ENCODE measurements at places on chromosomes 7 and 10.

GRCh38 chr10:112799726-112800510 lies 150.1 kb upstream of the TCF7L2 start:
- DNase-seq: no peak

GRCh38 chr10:104089621-104090020 lies 3.9 kb upstream of the COL17A1 start:
- DNase-seq: no peak

DNA sequence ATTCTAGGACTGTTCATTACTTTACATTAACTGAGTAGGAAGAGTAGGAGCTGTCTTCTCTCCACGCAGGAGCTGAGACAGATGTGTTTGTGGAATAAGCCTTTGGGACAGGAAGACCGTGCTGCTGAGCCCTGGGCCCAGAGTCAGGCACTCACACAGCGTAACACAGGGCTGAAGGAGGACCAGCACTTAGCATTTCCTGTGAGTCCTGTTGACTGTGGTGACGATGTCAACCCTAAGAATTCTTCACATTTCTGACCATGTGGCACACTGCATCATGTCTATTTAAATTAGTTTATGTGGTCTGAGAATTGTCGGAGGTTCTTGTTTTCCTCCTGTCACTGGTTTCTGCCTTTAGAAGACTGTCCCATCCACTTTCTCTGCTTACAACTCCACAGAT lies 117.2 kb downstream of the PIP4K2A start:
- no peak for DNase-seq

GRCh38 chr7:25855854-25856782 lies 295.9 kb upstream of the NFE2L3 start:
- DNase-seq: no peak

DNA sequence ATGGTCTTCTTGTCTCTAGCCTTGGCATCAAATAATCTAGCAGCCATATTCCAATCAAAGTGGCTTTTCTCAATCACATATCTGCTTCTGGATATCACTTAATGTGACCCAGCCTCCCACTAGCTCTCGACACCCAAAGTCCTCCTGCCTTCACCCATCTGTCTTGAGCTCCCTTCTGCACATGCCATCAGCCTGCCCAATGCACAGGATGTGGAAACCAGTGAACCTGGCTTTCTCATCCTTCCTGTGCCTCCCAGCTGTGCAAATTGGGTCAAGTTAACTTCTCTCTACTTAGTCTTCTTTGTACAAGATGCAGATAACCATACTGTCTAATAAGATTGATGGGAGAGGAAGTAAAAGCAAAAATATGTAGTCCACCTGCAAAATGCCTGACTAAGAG lies 257.9 kb upstream of the PITRM1 start:
- no peak for DNase-seq

- no peak for DNase-seq
Observed at GRCh38 chr10:88989824-88990383, 694 bp upstream of the FAS start.

DNA sequence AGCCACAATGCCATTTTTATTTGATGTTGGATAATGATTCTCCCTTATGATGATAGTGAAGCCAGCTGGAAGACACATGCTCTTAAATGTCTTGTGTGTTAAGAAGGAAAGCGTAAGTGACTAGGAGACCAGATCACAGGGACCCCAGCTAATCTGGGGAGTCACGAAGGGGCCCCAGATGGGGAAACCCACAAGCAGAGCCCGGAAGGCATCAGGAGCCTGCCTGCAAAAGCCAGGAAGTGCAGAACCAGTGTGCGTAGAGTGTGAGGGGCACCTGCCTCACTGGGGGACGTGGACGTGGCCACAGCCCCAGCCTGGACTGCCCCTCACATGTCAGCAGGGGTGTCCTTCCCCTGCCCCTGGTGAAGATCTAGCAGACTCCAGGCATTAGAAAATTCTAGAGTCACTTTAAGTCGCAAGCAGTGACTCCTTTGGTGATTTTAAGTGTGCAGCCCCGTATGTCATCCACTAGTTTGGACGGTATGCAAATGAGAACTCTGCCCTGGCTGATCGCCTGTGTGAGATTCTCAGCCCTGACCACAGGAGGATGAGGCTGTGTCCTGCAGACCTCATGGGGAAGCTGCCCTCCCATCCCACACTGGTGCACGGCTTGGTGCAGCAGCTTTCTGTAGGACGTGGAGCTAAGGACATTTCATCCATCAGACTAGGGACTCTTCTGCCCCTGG lies 243.0 kb downstream of the WDR37 start:
- DNase-seq: no peak

GRCh38 chr10:69323622-69324021 lies 45.3 kb downstream of the HK1 start:
- no peak for DNase-seq

DNA sequence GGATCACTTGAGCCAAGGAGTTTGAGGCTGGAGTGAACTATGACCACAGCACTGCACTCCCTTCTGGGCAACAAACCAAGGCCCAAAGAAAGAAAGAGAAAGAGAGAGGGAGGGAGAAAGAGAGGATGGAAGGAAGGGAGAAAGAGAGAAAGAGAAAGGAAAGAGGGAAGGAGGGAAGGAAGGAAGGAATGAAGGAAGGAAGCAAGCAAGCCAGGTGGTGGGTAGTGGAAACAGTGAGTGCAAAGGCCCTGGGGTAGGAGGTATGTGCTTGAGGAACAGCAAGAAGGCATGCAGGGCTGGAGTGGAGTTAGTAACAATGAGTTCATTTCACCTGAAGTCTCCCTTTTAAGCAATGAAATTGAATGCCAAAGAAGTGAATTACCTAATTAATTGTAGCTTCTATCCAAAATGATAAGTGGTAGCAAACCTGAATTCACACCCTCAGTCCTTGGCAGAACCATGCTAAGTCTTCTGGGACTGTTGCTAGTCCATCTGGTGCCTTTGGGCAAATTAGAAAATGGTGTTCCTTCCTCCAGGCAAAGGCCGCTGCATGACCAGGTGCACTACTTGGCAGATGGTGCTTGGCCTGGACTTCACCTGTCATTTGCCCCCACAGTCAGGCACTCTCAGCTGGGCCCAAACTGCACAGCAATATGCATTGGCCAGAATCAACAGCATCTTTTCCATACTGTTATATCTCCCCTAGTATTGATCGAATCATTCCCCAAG lies 67.4 kb upstream of the MPP7 start:
- no peak for DNase-seq

DNA sequence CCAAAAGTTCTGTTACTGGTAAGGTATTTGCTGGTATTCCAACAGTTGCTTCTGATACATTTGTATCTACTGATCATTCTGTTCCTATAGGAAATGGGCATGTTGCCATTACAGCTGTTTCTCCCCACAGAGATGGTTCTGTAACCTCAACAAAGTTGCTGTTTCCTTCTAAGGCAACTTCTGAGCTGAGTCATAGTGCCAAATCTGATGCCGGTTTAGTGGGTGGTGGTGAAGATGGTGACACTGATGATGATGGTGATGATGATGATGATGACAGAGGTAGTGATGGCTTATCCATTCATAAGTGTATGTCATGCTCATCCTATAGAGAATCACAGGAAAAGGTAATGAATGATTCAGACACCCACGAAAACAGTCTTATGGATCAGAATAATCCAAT lies 131.0 kb downstream of the AASS start:
- no peak for DNase-seq

DNA sequence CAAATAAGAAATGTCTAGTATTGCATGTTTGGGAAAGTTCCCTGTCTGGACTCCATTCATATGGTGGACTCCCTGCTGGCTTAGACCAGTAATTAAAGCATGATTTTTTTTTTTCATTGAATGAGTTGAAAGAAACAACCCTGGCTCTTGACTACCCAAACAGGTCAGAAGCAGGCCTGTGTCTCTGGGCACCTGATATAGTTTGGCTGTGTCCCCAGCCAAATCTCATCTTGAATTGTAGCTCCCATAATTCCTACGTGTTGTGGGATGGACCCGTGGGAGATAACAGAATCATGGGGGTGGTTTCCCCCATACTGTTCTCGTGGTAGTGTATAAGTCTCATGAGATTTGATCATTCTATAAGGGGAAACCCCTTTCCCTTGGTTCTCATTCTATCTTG lies 206.2 kb downstream of the TMEM178B start:
- no peak for DNase-seq

GRCh38 chr7:152899548-152900109 lies 140.1 kb downstream of the ACTR3B start:
- no peak for DNase-seq

DNA sequence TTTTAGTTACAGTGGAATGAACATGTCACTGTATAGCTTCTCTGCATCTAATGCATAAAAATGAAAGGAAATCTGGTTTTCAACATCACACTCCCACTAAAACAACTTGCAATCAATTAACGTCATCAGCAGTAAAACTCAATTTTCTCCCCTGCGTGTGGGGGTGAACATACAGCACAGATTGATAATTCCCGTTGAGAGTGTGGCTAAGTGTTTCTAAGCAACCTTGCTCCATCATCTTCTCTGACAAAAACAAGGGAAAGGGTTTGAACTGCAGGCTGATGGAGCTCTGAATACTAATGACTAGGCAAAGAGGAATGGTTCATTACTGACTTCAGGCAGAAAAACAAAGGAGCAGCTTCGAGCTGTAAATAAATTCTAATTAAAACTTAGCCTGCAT lies 238.3 kb downstream of the PARD3 start:
- DNase-seq: no peak

GRCh38 chr7:116497708-116498107 lies 1.8 kb upstream of the CAV2 start:
- DNase-seq: no peak

DNA sequence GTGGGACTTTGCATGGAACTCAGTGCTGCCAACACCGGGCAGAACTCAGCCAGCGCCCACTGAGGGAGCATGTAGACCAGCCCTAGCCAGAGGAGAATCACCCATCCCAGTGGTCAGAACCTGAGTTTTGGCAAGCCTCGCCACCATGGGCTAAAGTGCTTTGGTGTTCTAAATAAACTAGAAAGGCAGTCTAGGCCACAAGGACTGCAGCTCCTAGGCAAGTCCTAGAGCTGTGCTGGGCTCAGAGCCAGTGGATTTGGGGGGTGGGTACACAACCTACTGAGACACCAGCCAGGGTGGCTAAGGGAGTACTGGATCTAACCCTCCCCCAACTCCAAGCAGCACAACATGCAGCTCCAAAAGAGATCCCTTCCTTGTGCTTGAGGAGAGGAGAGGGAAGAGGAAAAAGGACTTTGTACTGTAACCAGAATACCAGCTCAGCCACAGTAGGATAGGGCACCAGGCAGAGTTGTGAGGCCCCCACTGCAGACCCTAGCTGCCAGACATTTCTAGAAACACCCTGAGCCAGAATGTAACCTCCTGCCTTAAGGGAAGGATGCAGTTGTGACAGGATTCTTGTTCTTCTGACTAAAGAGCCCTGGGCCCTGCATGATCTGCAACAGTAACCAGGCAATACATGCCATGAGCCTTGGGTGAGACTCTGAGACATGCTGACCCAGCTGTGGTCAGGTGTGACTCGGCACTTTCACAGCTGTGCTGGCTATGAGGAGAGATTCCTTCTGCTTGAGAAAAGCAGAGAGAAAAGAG lies 24.4 kb downstream of the GSDME start:
- DNase-seq: no peak
